NCI-H1694 treated with DMSO at 0.1 percent for 48 hours (cell line): ENCODE measurements at places on chromosomes 4 and X.

GRCh38 chr4:77209936-77210335, 52.9 kb downstream of the CCNG2 start:
- DNase-seq = no peak

DNA sequence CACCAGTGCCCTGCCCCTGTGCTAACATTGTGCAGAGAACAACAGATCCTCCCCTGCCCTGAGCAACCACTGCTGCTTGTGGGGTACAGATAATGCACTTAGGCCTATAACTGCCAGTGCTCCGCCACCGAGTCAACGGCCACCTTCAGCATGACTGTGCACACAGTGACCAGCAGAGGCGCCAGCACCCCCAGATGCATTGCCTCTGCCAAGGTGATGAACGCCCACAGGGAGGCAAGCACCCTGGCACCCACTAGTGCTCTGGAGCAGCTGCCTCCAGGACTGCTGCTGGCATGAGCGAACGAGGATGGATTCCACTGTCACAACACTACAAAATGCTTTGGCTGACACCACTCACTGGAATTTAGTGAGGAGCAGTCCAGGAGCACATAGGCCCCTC, 38.2 kb downstream of the SPIN2B start:
- no peak for DNase-seq

- DNase-seq = no peak
These were observed 983.6 kb downstream of the RPA4 start for GRCh38 chrX:97867266-97867665.

GRCh38 chr4:7767966-7768365, 171.7 kb downstream of the AFAP1 start:
- DNase-seq = no peak

DNA sequence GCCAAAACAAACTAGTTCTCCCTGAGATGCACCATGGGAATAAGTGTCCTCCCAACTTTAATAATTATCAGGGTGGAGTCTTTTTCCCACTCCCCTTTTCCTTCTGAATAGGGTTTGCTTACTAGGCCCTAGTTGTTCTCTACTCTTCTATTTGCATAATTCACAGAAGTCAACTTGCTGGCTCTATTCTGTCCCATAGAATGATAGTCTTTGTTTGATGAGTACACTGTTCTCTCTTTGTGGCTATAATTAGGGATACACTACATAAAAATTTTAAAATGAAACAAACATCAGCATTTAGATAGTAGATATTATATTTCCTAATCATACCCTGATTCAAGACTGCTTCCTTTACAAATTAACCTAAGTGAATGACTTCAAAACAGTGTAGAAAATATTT, 10.3 kb downstream of the PDHA2 start:
- no peak for DNase-seq

DNA sequence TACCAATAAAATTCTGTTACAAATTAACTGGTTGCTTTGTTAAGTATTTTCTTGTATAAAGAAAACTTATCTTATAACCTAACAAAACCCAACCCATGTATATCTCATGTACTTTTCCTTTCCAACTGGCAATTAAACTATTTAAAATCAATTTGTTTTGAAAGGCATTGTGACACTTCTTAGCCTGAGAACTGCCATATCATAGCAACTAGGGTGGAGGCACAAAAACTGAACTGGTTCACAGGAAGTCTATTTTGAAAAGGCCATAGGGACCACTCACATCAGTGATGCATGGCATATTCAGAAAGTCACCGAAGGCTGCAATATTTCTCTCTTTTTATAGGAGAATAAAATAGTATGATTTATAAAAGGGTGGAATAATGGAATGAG, 40.5 kb upstream of the ARSJ start:
- no peak for DNase-seq

DNA sequence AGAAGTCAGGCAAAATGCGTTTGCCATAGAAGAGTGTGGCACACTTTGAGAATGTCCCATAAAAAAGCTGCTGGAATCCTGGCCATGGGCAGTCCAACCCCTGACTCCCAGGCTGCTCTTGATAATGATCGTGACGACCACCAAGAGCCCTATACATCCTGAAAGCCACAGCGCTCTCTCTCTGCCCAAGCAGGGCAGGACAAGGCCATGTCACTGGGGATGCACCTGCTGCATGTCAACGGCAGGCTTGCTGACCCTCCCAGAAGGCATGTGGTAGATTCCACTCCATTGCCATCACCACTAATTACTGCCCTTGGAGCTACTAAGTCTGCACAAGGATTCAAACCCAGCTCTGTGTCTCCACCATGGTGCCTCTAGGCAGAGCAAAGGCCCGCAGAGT, 144.5 kb downstream of the EVC2 start:
- DNase-seq = no peak

DNA sequence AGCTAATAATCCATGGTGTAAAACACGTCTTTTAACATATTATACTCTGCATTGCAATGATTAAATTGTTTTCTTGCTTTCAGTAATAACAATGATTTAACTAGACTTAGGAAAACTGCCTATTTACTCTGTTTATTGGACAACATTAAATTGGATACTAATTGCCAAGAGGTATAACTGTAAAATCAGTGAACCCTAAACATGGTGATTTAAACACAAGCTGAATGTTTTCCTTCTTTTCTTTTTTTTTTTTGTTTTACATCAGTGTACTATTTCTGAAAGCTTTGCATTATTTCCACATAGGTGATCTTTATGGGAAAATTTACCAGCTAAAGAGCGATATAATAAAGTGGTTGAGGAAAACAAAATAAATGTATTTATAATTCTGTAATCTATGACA, 276.7 kb downstream of the PCDH7 start:
- DNase-seq = no peak

GRCh38 chr4:166432842-166433241, 559.8 kb downstream of the TLL1 start:
- DNase-seq = no peak

DNA sequence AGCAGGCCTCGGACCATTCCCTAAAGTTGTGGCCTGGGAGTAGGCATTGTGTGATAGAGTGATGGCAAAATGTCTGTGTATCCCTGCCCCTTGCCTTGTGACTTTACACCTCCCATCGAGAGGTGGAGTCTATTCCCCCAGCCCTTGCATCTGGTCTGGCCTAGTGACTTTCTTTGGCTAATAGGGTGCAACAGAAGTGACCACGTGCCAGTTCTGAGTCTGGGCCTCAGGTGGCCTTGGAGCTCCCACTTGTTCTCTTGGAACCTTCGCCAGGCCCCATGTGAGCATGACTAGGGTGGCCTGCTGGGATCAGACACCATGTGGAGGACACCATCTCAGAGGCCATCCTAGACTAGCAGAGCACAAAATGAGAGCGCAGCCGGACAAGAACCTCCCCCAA, 3.9 kb upstream of the RNF4 start:
- DNase-seq = no peak

- no peak for DNase-seq
These were observed 72.4 kb downstream of the MAP9 start for GRCh38 chr4:155304375-155304774.

DNA sequence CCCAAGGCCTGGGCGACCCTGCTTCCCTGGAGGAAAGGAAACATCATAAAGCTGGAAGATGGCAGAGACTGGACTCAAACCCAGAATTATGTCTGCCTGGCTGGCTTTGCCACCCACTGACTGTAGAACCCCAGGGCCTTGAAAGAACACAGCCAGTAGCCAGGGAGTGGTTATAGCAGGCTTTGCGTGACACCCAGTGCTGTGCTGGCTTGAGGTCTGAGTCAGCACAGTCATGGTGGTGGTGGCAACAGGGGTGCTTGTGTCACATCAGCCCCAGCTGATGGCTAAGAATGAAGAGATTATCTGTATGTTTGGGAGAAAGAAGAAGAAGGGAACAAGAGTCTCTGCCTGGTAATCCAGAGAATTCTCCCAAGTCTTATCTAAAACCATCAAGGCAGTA, 178.8 kb upstream of the SPIN4 start:
- no peak for DNase-seq

GRCh38 chr4:5470318-5471198, 237.8 kb downstream of the EVC2 start:
- no peak for DNase-seq
